T-helper 9 cell (primary cell): ENCODE measurements at places on chromosomes 12 and 14.

DNA sequence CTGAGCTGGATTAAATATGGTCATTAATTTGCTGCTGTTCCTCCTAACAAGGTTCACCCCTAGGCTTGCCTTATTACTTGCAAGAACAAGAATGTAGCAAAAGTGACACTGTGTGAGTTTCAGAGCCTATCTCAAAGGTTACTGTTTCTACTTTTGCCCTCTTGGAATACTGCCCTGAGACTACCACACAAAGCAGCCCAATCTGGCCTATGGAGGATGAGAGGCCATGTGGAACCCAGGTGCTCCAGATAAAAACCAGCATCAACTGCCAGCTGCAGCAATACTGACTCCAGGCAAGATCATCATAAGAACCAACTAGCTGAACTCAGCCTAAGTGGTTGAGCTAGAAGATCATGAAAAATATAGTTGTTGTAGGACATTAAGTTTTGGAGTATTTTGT lies 22.4 kb upstream of the SUPT16H start:
- no peak for DNase-seq

DNA sequence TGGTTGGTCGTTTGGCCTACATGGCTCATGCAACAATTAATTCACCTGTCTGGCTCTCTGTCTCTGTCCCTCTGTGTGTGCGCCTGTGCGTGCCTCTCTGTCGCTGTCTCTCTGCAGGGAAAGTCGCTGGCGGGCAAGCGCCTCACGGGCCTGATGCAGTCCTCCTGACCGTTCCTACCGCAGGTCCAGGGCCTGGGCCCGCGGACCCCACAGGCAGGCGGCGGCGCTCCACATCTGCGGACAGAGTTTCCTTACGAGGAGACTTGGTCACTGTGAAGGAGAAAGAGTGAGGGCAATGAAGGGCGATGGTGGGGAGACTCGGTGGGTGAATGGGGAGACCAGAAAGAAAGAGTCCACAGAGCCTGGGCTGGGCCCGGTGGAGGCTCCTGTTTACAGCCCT lies 331.6 kb downstream of the DPF3 start:
- DNase-seq, result no peak

- DNase-seq, result no peak
Measured at GRCh38 chr12:120774169-120774916, 48.7 kb downstream of the ACADS start.

DNA sequence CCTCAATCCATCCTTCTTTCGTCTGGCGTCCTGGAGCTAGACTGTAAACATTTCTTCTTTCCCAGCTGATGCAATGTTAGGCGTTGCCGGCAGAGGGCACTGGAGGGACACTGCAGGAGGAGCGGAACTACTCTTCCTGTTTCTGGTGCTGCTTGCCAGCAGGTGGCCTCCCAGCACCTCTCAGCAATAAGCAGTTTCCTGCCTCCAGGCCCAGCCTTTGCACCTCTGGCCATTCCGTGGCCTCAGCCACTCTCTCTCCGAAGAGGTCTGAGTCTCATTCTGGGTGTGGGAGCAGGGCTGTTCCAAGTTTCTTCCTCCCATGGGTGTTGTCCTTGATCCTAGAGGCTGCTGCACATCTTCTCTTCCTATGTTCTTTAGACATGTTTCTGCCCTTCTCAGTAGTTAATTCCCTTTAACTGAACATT lies 7.5 kb upstream of the ASPG start:
- DNase-seq, result peak; percentile 79

- DNase-seq, result no peak
Measured at GRCh38 chr12:84562331-84562730, 350.3 kb downstream of the SLC6A15 start.

DNA sequence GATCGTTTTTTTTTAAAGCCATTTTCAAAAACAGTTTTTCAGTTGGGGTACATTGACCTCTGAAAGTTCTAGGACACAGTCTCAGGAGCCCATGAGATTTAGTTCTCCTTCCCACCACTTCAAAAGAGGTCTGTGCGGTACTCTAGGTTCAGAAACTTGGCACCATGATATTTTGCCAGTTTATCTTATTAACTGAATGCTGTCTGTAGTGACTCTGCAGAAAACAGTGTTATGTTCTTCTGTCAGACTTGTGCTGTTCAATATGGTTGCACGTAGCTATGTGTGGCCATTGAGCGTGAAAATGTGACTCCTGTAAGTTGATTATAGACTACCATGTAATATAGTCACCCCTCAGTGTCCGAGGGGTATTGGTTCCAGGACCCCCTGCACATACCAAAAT lies 35.9 kb downstream of the CRADD start:
- no peak for DNase-seq

DNA sequence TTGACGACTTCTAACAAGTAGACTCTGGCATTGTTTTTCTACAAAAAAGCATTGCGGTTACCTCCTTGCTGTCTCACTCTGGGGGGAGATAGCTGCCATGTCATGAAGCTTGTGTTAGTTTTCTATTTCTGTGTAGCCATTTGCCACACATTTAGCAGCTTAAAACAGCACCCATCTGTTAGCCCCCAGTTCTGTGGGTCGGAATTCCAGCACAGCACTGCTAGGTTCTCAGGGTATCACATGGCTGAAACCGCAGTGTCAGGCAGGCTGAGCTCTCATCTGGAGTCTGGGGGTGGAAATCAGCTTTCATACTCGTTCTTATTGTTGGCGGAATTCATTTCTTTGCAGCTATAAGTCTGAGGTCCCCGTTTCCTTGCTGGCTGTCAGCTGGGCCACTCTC lies 19.9 kb upstream of the STXBP6 start:
- no peak for DNase-seq

DNA sequence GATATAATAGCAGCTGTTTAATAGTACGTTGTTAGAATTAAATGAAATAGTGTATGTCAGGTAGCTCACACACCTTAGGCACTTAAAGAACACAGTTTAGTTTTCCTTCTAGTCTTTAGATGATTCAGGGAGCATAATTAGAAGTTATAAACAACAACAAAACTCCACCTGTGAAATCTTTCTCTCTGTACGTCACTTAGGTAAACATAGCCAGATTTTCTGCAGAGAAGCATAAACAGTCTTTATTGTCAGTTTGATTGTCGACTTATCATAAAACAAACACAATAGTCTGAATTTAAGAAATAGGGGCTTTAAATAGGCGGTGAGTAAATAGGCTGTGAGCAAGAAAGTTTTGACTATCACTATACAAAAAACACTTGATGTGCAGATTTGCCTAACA lies 84.6 kb upstream of the PKP2 start:
- no peak for DNase-seq

DNA sequence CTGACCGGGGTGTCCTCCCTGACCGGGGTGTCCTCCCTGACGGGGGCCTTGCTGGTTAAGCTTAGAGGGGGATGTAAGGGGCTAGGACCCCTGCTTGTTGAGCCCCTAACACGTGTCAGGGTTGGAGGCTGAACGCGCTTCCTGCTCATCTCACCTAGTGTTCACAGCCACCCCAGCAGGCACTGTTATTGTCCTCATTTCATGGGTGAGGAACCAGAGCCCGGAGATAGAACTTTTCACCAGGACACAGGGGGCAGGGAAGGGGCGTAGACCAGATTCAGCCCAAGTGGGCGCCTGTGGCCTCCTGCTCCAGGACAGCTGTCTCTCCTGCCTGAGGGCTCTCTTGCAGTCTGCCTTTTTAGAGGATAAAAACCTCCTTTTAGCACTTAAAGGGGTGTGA lies 236.3 kb downstream of the GLT1D1 start:
- no peak for DNase-seq

DNA sequence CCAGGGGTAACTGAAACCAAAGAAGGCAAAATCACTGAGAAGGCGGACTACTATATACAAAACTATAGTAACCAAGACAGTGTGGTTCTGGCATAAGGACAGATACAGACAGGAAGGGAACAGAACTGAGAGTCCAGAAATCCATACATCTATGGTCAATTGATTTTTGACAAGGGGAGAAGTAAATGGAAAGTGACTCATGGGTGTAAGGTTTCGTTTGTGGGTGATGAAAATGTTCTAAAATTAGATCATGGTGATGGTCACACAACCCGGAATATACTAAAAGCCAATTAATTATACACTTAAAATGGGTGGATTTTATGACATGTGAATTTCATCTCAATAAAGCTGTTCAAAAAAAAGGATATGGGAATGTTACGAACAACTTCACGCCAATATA lies 18.7 kb downstream of the ANGEL1 start:
- DNase-seq, result no peak
